ENCODE measurements at places on chromosomes 7 and 10.
A peak's percentile ranks its signal among the peaks of the same experiment; 100 is the strongest.

DNA sequence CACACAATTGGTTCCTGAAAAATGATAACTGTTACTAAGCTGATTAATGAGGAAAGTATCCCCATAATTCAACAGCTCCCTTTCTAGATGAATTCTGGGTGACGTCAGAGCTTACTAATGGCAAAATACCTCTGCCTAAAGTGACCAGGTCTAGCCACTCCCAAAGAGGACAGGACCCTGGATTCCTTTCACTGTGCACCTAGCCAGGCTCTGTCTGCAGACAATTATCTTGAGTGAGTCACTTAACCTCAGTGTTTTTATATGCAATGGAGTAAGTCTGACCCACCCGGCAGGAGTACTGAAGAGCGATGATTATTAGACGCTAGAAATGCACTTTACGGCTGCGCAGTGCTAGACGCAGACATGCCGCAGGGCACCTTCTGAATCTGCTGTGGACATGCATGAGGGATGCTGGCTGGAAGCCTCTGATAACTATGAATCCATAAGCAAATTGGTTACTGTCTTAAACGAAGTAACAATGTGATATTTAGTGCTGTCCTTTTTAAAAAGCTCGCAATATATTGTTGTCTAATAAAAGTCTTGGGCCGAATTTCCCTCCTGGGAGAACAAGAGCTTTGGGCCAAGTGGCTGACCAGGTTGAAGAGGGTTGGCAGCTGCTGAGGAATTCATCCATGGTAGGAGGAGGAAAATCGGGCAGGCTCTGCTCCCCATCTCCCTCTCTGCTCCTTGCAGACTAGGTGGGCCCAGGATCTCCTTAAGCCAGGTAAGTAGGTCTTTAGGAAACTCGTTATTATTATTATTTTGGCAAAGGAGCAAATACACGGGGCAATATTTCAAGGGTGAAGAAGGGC lies 4.6 kb upstream of the INPP5A start:
- DNase-seq, result peak; percentile 72

- no peak for DNase-seq
Observed at GRCh38 chr7:153852261-153852660, 199.9 kb upstream of the DPP6 start.

DNA sequence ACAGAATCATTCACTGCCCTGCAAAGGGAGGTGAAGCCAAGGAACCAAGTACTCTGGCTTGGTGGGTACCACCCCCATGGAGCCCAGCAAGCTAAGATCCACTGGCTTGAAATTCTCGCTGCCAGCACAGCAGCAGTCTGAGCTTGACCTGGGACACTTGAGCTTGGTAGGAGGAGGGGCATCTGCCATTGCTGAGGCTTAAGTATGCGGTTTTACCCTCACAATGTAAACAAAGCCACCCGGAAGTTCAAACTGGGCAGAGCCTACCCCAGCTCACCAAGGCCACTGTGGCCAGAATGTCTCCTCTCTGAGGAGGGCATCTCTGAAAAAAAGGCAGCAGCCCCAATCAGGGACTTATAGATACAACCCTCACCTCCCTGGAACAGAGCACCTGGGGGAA lies 1050.0 kb upstream of the GHITM start:
- DNase-seq, result no peak

DNA sequence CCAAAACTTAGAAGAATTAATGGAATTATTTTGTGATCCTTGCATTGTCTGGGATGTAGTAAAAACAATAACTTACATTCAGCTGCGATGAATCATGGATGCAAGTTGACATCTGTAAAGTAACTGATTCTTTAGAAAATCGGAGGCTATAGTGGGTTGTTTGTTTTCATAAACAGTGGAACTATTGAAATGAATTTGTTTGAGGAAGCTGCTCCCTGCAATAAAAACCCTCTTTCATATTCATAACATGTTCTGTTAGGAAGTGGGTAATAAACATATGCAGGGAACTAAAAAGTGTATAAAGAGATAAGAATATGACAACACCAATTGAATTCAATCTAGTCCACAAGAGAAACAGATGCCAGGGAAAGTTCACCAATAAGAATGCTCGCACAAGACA lies 53.6 kb downstream of the AGMO start:
- DNase-seq, result peak; percentile 70

DNA sequence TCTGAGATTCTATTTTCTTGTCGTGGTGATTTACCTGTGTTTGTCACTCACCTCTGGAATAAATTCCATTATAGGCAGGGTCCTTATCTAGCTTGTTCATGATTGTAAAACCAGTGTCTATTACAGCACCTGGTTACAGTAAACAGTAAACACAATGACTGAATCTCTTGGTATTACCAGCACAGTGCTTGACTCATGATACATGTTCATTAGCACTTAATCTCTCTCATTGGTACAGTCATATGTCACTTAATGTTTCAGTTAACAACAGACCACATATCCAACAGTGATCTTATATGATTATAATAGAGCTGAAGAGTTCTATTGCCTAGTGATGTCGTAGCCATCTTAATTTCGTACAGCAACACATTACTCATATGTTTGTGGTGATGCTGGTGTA lies 1.6 kb upstream of the TASOR2 start:
- DNase-seq, result no peak

GRCh38 chr10:95788830-95789229 lies 32.9 kb downstream of the ENTPD1 start:
- DNase-seq, result peak; percentile 92

GRCh38 chr10:13334556-13334955 lies 13.5 kb downstream of the SEPHS1 start:
- DNase-seq, result no peak

DNA sequence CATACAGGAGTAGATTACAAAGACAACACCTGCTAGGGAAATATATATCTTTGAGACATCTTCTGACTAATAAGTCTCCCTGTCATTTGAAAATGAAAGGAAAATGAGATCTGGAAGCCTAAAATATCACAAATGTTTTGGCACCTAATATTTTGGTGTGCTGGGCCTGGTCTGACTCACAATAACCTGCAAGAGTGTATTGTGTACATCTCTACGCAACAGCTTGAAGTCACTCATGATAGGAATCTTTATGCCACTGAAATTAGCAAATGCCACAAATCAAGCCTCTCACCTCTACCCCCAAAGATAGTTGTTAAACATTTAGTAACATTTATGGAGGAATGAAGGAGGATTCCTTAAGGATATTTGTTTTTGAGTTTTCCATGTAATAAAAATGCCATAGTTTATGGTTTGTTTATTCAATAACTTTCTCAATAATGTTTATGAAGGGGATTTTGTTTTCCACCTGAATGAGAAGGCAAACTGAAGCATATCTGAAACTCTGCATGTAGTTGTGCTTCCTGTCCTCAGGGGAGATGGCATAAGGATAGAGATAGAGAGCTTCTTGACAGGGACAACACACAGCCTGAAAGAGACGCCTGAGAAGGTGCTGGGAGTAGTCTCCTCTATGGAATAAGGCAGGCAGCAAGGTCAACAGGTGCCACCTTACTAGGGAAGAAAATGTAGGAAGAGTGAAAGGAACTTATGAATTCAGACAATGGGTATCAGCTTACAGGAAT lies 197.4 kb downstream of the AHR start:
- no peak for DNase-seq

- no peak for DNase-seq
Observed at GRCh38 chr10:73136627-73137026, 26.4 kb downstream of the NUDT13 start.

DNA sequence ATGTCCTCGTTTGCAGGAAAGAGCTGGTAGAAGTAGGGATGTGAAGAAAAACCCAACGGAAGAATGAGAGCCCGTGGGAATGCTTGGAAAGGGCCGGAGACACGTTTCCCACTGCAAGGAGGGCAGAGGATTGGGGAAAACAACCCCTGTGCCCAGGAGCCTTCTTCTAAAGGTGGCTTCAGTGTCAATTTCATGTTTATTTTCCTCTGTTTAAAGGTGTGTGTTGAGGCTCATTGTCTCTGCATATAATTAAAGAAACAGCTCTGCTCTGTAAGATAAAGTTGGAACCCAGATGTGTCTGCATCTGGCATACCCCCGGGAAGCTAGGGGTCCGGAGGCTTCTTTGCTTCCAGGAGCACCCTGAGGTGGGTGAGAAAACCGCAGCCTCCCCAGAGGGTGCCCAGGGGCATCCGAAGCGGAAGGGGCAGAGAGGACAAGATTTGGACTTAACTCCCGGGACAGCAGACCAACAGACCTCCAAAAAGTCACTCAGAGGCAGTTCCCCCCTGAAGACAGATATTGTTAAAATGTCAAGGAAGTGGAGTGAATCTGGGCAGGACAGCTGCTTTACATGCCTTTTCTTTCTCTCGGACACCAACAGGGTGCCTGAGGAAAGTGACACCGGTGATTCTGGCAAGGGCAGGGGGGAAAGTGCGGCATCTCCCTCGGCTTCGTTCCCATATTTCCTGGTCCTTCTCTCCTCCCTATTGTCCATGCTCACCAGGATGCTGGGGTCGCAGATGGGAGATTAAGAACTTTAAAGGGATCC lies 8.6 kb upstream of the GATA3 start:
- no peak for DNase-seq

DNA sequence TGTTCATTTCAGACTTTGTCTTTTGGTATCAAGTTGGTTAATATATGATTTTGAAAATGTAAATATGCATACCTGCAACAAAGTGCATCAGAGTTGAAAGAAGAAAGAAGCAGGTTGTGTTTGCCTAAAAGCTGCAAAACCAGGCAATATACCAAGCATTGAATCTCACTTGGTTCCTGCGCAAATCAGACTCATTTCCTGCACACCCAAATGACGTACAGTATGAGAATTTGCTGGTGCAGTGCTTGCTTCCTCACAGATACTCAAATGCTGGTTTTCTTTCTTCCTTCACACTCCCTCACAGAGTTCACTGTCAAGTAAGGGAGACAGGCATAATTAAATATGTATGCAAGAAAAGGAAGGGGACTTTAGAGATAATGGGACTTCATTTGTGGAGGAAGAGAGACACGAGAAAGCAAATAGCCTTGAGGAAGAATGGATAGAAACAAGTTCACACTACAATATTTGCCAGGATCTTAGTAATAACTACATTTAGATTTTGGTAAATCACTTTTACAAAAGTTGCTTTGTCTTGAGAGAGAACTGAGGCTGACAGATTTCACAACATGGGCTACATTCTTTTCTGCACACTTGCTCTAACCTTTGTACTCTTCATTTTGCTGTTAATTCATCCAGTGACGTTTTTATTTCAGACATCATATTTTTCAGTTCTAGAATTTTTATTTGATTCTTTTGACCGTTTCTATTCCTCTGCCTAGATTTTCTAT lies 56.9 kb upstream of the AOAH start:
- no peak for DNase-seq

DNA sequence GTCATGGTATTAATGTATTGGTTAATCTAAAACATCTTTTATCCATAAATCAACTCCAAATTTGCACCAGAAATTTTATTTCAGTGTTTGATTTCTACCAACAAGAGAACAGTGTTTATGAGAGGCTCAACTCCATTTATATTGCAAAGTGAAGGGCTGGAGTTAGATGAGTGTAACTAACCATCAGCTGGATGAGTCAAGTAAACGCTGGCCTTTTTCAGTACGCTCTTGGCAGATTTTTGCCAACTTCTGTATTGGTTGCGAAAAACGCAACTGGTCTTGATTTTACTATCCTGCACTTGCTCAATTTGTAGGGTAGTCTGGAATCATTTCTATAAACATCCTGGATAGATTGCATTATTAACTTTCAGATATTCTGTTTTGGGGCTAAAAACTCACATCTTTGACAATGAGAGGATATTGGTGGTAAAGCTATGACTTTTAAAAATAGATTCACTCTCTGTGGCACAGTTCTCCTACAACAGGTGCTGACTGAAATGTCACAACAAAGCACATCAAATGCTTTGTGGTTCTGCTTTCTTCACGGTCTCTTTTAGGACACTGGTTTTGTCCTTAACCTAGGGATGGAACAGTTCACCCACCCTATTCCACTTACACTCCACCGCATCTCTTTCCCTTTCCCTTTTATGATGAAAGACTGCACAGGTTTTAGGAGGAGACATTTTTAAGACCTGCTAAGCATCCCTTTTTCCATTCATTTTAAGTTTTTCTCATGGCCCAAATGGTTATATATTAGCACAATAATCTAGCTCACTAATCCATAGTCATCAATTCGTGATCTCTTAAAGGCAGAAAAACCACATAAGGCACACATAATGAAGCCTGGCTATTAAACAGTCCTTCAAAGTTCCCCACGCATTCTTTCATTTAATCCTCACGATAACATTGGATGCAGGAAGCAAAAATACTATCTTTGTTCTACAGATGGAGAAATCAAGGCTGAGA lies 12.8 kb downstream of the CACNA2D1 start:
- DNase-seq, result no peak

GRCh38 chr10:45373003-45373575 lies 927 bp upstream of the ALOX5 start:
- no peak for DNase-seq

- peak; percentile 10 for DNase-seq
Observed at GRCh38 chr10:109203646-109204353, 719.5 kb downstream of the XPNPEP1 start.

- peak; percentile 95 for DNase-seq
Observed at GRCh38 chr10:91613411-91614187, 19.3 kb downstream of the PPP1R3C start.

DNA sequence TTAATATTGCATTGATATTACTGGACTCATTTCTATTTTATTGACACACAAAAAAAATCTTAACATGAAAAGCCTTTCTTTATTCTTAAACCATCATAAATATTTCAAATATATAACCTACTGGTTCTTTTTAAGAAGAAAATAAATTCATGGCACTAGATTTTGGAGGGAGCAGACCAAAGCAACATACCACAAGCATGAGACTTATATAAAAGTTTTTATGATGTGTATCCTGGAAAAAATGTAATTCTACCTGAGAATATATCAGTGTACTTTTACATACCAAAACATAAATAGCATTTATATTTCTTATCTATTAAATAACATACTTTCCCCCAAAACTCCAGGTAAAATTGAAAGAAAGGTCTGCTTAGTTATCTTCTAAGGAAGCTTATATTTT lies 508.2 kb upstream of the SEMA3D start:
- no peak for DNase-seq

- DNase-seq, result no peak
Observed at GRCh38 chr10:26481914-26482550, 43.9 kb downstream of the APBB1IP start.

GRCh38 chr7:40649247-40649646 lies 514.4 kb downstream of the SUGCT start:
- no peak for DNase-seq

DNA sequence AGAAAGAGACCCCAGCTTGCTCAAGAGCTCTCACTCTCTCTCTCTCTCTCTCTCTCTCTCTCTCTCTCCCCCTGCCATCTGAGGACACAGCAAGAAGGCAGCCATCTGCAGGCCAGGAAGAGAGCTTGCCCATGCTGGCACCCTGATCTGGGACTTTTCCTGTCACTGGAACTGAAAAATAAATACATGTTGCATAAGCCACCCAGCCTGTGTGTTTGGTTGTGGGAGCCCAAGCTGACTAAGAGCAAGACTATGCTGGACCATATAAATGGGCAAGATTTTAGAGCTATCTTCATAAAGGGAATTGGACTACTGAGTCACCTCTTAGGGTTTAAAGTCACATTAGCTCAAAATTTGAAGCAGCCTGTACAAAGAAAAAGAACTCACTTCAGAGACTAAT lies 98.6 kb downstream of the SLC16A9 start:
- peak; percentile 9 for DNase-seq

- DNase-seq, result no peak
Observed at GRCh38 chr7:83359108-83359507, 196.4 kb upstream of the PCLO start.

GRCh38 chr10:10824591-10825148 lies 193.0 kb upstream of the CELF2 start:
- peak; percentile 84 for DNase-seq

- no peak for DNase-seq
Observed at GRCh38 chr7:54426406-54426805, 115.8 kb upstream of the VSTM2A start.

Data from fibroblast of skin of scalp (primary cell).